ENCODE measurements at places on chromosomes 3 and 15.

GRCh38 chr3:196931828-196932587 is 10.3 kb downstream of the NCBP2 start:
- DNase-seq, result no peak

- no peak for DNase-seq
Measured at GRCh38 chr3:168124291-168124690, 28.6 kb upstream of the GOLIM4 start.

GRCh38 chr15:74039656-74040010 is 42.7 kb downstream of the GOLGA6A start:
- no peak for DNase-seq

GRCh38 chr3:27034255-27034654 is 334.9 kb downstream of the NEK10 start:
- no peak for DNase-seq

DNA sequence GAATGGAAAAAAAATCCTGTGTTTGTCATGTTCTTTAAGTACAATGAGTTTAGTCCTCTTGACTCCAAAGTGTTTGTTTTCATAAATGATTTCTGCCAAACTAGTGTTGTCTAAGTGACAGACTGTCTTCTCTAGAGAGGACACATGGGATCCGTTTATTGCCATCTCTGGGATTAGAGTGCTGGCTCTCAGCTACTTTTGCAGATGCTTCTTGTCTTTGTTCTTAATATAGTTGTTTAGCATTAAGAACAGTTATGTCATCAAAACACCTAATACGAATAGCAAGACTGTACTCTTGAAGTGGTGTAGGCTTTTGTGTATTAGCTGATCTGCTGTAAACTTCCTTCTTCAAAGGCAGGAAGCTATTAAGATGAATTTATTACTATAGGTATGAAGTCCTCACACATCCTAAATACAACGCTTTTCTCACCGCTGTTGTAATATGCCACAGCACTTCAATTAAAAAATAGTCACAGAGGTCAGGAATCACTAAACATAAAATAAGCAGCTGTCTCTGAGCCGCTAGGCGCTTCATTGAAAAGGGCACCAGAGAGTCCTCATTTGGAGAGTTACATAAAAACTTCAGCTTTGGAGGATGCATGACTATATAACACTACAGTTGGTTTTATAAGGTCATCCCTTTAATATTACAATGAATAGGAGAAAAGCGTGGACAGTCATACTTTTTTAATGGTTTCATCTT is 128.3 kb upstream of the ZNF385D start:
- no peak for DNase-seq

GRCh38 chr15:70892912-70893560 is 410 bp downstream of the LRRC49 start:
- DNase-seq, result no peak
